Suppressor macrophage (primary cell): ENCODE measurements at places on chromosomes 2 and 18.

DNA sequence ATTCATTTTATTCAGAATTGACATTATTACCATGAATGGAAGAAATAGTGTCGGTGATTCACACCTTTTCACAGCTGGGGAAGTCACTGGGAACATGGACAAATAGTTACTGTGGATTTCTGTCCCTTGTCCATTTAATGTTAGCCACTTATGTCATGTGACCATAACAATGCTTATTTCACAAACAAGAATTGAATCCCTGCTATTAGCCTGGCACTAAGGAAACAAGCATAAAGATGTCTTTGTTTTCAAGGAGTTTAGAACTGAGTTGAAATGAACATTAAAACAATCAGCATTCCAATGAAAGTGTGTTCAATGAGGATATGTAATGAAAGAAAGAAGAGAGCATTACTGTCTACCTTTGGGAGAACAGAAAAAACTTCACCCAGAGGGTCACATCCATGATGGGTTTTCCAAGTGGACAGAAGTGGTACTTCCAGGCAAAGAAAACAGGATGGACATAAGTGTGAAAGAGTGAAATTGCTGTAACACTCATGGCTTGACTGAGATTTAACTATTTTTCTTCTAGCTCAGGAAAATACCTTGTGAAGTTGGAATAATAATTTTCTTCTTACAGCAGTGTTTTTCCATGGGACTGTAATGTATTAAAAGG, 324.5 kb upstream of the UBE2E3 start:
- DNase-seq: no peak

DNA sequence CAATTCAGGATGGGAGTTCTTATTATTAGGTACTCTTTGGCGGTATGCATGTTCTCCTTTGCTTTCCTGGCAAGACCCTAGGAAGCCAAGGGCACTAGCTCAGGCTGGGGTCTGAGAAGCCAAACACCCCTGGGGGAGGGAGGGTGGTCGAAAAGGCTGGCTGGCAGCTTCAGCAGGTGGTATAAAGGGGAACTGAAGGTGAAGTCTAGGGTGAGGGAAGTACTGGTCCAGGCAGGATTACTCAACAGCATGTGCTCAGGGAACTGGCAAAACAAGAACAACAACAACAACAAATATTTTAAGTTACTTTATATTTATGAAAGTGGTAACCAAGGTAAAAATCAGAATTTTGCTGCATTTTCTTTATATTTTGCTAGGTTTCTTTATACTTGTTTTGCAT, 40.7 kb upstream of the PCBP1 start:
- peak; percentile 55 for DNase-seq

- DNase-seq: no peak
Measured at GRCh38 chr2:162053808-162054155, 20.2 kb downstream of the DPP4 start.

DNA sequence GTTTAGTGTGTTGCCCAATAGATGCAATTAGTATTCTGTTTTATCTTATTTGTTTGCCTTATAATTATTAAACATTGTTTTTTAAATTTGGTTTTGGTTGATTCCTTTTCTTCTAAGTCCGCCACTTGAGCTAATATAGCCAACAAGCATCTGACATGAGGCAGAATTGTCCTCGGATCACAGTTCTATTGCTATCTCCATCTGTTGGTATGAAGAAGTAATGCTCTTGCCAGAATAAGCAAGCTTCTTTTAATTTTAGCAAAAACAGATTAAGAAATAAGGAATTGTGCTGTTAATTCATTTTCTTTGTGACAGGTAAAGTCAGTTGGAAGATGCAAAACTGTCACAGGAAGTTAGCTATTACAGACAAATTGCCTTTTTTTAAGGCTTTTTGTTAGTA, 54.3 kb downstream of the R3HDM1 start:
- no peak for DNase-seq

GRCh38 chr2:121501031-121501430, 29.6 kb upstream of the RNU4ATAC start:
- DNase-seq: no peak
